Natural killer cell (primary cell): ENCODE measurements at places on chromosomes 13 and 19. TPM values are rescaled to one million over a fixed set of nuclear protein-coding genes. Genes with fewer than 3 reads are reported as not detected.

- no peaks in the 10 kb centered on the region for H3K27me3 ChIP-seq
- DNase-seq: peak; percentile 94
- H3K4me3 ChIP-seq: peak overlapping the region; percentile 89
- no peaks in the 10 kb centered on the region for H3K36me3 ChIP-seq
- H3K4me1 ChIP-seq: peaks cover 36% of the 10 kb centered on the region
Observed at GRCh38 chr19:6516659-6517291, 14.1 kb upstream of the TNFSF9 start.

DNA sequence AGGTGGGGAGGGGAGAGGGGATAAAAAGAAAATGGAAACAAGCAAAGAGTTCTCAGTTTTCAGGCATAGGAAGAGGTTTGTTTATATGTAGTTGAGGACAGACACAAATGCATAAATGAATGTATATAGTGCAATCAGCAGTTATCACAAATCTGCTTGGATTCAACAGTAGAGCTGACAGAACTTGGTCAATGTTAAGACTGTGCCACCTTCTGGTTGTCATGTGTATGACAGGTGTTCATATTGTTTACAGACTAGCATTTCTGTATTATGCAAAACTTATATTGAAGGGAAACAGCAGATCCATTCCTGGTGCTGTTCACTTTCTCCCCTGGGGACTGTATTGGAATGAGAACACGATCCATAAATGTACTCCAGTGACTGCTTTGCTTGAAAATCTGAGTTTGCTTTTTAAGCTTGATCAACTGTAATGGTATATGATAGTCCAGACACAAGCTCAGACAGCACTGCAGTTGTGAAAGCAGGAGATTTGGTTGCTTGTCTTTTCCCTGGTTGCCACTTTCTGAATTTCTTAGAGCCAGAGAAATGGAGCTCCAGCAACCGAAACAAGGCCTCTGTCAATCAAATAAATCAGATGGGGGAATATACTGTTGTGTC lies 319.5 kb upstream of the OBI1 start:
- H3K36me3 ChIP-seq: no peaks in the 10 kb centered on the region
- no peak for DNase-seq
- H3K4me3 ChIP-seq: no peak overlapping the region
- no peak overlapping the region for H3K27ac ChIP-seq

DNA sequence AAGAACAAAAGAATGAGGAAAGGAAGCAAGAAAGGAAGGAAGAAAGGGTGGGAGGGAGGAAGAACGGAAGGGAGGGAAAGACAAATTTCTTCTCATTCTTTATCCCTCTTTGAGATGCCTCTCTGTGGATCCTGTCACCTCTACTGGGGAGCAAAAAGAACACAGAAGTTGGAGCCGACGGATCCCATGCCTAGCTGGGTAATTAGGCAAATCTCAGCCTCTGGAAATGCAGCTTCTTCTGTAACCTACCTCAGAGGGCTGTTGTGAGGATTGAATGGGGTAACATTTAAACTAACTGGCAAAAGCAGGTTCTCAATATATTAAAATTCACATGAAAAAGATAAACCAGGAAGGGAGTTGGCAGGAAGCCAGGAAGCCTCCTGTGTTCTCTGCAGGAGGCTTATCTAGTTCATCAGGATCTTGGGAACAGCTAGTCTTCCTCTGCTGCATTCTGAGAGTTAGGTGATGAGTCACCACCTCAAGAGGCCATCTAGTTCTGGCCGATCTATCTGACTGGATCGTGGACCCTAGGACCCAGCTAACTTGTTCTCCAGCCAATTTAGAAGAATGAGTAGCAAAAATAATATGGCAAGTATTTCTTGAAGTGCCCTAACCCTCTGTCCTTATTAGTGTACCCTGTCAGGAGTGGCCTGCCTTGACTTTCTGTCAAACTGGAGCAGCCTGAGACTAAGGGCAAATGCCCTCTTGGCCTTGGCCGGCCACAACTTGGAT lies 15.2 kb upstream of the CPB2 start:
- no peak overlapping the region for H3K27ac ChIP-seq
- no peak for DNase-seq
- peaks cover 8% of the 10 kb centered on the region for H3K4me1 ChIP-seq
- H3K4me3 ChIP-seq: no peak overlapping the region

DNA sequence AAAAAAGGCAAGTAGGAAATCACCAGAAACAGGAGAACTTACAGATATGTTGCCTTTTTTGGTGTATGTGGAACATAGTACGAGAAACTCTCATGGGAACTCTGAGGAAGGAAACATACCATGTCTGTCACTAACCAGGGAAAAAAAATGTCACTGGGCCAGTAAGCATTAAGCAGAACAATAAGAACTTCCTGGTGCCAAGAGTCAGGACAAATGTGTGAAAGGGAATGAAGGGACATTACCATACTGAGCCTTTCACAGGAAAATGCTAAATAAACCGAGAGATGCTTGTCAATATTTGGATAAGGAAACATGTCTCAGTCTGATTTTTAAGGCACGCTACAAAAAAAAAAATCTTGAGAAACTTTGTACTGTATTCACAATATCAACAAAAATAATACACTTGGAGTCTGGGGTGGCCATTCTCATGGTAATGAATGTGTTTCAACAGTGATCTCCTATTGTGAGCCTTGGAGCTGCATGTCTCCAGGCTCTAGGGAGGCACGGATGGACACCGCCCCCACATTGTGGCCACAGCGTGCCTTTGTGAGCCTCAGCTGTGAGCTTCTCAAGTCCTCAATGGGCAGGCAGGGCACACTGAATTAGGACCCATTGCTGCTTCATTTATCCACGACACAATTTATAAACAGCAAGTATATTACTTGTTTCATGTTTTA lies 113.0 kb upstream of the ARGLU1 start:
- no peak overlapping the region for H3K27ac ChIP-seq
- H3K4me3 ChIP-seq: no peak overlapping the region
- no peaks in the 10 kb centered on the region for H3K4me1 ChIP-seq
- H3K36me3 ChIP-seq: no peaks in the 10 kb centered on the region

DNA sequence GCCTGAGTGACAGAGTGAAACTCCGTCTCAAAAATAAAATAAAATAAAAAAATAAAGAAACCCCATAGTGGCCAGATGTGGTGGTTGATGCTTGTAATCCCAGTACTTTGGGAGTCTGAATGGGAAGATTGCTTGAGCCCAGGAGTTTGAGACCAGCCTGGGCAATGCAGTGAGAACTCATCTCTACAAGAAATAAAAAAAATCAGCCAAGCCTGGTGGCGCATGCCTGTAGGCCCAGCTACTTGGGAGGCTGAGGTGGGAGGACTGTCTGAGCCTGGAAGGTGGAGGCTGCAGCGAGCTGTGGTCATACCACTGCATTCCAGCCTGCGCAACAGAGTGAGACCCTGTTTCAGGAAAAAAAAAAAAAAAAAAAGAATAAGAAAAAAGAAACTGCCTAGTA lies 53.8 kb downstream of the ZNF627 start:
- no peaks in the 10 kb centered on the region for H3K36me3 ChIP-seq
- H3K27ac ChIP-seq: no peak overlapping the region
- no peak overlapping the region for H3K4me3 ChIP-seq
- DNase-seq: no peak

GRCh38 chr13:42333613-42334328 lies 61.8 kb downstream of the AKAP11 start:
- no peaks in the 10 kb centered on the region for H3K36me3 ChIP-seq
- H3K4me3 ChIP-seq: no peak overlapping the region
- no peak overlapping the region for H3K27ac ChIP-seq
- peak; percentile 53 for DNase-seq
- no peaks in the 10 kb centered on the region for H3K27me3 ChIP-seq

DNA sequence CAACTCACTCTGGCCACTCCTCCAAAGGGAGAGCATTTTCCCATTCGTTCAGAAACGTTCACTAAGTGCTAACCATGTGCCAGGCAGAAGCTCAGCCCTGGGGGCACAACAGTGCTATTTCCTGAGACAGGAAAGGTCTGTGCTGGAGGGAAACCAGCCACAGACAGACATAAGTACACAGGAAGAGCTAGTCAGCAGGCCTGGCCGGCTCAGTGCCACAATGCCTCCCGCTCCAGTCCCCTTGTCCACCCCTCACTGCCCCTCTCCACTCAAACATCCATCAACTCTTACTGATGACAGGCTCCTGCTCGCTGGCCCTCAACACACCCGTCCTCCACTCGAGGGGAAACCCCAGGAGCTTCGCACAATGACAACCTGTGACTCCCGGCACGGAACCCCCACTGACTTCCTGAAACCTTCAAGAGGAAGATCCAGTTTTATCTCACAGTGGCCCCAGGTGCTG lies 11.3 kb upstream of the PLA2G4C start:
- H3K4me3 ChIP-seq: no peak overlapping the region
- peaks cover 13% of the 10 kb centered on the region for H3K4me1 ChIP-seq
- peaks cover 6% of the 10 kb centered on the region for H3K36me3 ChIP-seq

GRCh38 chr13:77353995-77354394 lies 27.1 kb upstream of the MYCBP2 start:
- peak overlapping the region; percentile 34 for H3K27ac ChIP-seq
- DNase-seq: no peak
- no peaks in the 10 kb centered on the region for H3K27me3 ChIP-seq
- no peaks in the 10 kb centered on the region for H3K4me1 ChIP-seq

DNA sequence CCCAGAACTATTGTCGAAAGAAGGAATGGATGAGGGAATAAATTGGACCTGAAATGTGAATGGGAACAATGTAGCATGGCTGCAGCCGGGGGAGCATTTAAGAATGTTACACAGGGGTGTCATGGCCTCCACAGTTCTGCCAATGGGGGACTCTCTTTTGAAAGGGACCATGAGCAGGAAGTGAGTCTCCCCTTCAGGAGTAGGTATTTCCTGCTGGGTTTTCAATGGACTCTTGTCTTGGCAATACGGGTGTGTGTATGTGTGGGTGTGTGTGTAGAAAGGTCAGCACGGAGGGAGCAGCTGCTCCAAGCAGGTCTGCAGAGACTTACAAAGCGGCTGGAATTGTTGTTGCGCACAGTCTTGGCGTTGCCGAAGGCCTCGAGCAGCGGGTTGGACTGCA lies 24.4 kb downstream of the MYO1F start:
- no peak overlapping the region for H3K27ac ChIP-seq
- no peak for DNase-seq
- H3K4me1 ChIP-seq: peaks cover 36% of the 10 kb centered on the region
- H3K36me3 ChIP-seq: peaks cover 68% of the 10 kb centered on the region
- no peaks in the 10 kb centered on the region for H3K27me3 ChIP-seq

GRCh38 chr19:2032296-2032941 lies 16.9 kb upstream of the BTBD2 start:
- DNase-seq: peak; percentile 46
- no peak overlapping the region for H3K4me3 ChIP-seq
- no peaks in the 10 kb centered on the region for H3K36me3 ChIP-seq
- H3K4me1 ChIP-seq: peaks cover 29% of the 10 kb centered on the region
- H3K27ac ChIP-seq: peak overlapping the region; percentile 40

DNA sequence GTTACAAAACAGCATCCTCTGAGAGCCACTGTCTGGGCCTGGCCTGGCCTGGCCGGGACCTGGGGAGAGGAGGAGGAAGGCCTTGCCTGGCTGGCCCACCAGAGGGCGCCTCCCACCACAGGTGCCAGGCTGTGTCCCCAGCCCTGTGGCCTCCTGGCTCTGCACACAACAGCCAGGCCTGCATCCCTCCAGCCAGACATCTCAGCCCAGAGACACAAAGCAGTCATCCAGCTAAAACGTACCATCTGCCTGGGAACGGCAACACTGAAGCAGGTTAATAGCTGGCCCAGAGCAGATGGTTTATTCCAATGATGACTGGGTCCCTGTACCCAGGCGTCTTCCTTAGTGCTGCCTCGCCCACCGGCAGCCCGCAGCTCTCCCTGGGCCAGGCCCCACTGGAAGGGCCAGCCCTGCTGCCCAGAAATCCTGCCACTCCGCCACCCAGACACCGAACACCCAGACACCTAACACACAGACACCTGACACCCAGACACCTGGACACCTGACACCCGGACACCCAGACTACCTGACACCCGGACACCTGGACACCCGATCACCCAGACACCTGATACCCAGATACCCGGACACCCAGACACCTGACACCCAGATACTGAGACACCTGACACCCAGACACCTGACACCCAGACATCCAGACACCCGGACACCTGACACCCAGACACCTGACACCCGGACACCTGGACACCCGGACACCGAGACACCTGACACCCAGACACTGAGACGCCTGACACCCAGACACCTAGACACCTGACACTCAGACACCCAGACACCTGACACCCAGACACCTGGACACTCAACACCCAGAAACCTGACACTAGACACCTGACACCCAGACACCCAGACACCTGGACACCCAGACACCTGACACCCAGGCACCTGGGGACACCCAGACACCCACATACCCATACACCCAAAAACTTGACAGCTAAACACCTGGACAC lies 20.1 kb downstream of the C19orf12 start:
- H3K4me1 ChIP-seq: peaks cover 23% of the 10 kb centered on the region
- no peaks in the 10 kb centered on the region for H3K27me3 ChIP-seq
- H3K36me3 ChIP-seq: no peaks in the 10 kb centered on the region
- H3K4me3 ChIP-seq: no peak overlapping the region

DNA sequence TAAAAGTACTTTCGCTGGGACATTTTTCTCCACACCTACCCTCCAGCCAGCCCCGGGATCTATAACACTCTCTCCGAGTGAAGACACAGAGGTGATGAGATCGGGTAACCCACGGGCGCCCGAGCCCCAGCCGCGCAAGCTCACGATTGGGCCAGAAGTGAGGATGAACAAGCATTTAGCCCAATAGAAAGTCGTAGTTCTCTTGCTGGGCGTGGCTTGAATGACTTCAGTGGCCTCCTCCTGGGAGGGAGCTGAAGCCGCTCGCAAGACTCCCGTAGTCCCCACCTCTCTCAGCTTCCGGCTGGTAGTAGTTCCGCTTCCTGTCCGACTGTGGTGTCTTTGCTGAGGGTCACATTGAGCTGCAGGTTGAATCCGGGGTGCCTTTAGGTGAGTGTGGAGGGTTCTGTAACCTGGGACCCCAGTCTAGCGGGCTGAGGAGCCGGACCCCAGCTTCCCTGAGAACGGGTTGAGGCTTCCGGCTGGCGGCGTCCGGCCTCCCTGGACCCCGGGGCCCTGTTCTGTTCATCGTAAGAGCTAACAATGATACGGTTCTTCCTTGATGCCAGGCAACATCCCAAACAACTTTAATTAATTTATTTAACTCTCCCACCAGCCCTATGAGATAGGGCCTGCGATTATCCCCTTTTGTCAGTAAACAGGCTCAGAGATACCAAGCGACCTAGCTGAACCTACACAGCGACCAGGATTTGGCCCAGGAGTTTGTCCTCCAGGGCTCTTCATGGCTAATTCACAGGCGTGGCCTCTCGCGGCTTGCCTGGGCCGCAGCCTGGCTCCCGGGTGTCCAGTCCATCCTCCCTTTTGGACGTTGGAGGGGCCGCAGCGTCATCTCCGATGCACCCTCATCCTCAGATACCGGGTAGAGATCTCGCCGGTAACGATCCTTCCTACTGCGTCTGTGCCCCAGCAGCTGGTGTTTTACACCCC lies at the start of gene COX6B1:
TSS of gene COX6B1 (plus strand) at position 307 of the 945 bp plus-strand sequence. CDS start 2,921 bp downstream, outside the sequence.
- peaks cover 34% of the 10 kb centered on the region for H3K4me1 ChIP-seq
- peak within 1 kb of the TSS; percentile 87 for H3K4me3 ChIP-seq
- peak; percentile 85 for DNase-seq
- H3K27me3 ChIP-seq: no peaks in the 10 kb centered on the region
- peaks cover 9% of the 10 kb centered on the region for H3K36me3 ChIP-seq
- peak within 1 kb of the TSS; percentile 82 for H3K27ac ChIP-seq

The ZNF331 gene
- 204 TPM for total RNA-seq

The DPF1 gene
- total RNA-seq: not detected

The ATP4A gene
- not detected for total RNA-seq

The FPR1 gene
- total RNA-seq: 3.4 TPM

The C5AR1 gene
- total RNA-seq: 42.7 TPM

The GNG7 gene
- total RNA-seq: 4.8 TPM

The GPR12 gene
- total RNA-seq: not detected

The DZIP1 gene
- total RNA-seq: not detected

The DKKL1 gene
- total RNA-seq: not detected

The PTGER1 gene
- total RNA-seq: 0.73 TPM

The ONECUT3 gene
- total RNA-seq: not detected

The DCLK1 gene
- not detected for total RNA-seq

The RHPN2 gene
- total RNA-seq: not detected

The CILP2 gene
- 0.11 TPM for total RNA-seq

The NPAS1 gene
- total RNA-seq: 0.64 TPM
